ENCODE measurements at places on chromosomes 2 and 18.

DNA sequence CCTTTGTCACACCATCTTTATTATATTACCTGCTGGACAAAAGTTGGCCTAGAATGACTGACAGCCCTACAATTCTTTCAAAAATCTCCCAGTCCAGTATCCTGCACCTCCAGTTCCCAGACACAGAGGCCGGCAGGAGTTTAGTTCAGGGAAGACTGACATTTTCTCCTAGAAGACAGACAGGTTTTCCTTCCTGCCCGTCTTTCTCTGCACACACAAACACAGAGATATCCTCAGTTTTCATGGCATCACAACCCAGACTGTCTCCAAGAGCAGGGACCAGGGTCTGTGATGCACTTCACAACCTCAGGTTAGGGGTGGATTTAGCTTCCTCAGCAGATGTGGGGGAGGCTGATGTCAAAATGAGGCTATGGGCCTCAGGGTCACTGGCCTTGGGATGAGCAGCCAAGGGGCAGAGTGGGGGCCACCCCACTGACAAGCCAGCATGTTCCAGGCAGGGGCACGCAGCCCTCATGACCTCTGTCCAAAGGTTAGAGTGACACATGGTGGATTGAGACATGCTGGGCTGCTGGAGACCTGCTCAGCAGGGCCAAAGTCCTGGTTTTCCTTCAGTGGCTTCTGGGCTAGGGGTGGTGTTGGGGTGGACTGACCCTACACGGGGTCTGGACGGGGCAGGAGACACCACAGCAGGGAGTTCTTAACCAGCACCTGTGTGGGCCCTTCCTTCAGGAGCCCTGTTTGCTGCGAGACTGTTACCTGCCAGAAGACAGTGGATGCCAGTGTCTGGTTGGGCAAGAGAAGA is 70.5 kb downstream of the SFXN5 start:
- no peak for DNase-seq

DNA sequence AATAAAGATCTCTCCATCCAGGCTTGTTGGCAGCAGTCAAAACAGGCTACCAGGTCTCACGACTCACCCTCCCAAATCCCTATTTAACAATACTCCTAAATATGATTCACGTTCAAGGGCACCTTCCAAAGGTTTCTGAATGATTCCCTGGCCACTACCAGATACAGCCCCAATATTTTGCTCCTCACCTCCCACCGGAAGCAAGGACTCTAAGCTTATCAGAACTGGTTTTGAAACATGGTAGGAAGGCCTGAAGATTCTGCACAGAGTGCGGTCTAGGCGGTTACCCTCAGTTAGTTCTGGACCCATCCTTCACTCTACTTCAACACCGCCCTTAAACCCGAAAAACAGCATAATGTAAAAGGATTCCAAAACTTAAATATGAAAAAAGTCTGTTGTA is 5.2 kb downstream of the PPP4R1 start:
- no peak for DNase-seq

DNA sequence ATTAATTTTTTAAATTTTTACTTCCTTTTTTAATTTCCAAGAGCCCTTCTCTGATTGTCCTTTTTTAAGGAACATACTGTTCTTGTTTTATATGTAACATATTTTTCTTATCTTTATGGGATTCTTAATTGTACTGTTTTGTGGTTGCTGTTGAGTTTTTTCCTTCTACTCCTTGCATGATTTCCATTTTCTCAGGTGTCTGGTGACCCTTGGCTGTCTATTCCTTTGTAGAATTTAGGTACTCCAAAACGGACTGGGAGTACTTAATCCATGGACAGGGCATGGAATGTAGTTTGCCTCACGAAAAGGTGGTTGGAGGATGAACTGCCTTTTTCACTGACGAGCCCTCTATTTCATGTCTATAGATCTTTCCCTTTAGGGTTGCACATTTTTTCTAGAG is 26.6 kb downstream of the TWSG1 start:
- no peak for DNase-seq

GRCh38 chr18:8982416-8983183 is 119.9 kb upstream of the NDUFV2 start:
- DNase-seq = peak; percentile 7

DNA sequence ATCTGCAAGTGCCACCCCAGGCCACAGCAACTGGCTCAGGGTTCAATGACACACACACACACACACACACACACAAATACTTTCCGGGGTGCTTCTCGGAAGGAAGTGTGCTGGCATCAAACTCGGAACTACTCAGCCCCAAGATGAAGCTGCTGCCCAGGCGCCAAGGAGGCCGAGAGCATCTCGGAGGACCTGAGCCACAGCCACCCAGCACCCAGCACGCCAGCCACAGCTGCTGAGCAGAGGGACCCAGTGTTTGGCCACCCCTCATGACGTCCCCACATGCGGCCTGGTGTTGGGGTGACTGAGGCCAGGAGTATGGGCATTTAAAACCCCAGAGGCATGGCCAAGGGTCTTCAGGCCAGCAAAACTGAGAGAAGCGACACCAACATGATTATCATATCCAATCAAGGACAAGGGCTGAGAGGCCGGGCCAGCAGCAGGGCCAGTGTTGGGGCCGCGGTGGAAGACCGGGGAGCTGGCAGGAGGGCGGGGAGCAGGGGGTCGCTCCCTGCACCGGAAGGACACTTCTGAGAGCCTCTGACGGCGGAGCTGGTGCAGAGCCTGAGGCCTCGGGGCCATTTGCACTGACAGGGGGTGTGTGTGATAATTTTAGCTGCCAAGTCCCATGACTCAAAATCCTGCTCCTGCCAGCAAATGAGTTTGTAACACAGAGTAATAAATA is 61.8 kb downstream of the BIN1 start:
- no peak for DNase-seq

DNA sequence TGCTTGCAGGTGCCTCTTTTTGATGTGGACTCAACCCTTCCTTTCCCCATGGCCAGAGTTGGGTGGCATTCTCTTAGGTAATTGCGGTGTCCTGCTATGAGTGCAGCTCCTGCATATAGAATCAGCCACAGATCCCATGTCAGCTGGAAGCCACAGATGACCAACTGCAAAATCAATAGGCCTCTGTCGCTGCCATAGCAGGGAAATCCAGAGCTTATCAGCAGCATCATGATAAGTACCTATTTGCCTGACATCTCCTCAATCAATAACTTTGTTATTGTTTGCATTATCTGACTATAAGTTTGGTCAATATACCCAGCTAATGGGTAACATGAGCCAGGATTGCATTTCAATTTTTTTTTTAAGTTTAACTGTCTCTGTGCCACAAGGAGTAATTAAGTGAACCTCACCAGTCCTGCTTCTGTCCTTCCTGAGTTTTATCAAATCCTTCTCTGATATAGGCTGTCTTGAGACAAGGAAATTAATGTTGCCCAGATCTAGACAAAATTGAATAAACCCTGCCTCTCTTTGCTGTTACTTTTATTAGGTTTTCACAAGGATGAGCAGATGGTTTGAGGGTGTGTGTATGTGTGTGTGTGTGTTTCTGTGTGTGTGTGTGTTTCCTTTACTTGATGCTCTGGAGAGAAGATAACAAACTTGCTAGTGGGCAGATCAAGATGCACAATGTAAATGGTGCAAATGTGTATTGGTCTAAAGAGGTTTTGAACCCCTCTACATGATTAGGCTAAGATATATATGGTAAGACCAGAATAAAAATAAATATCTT is 59.6 kb upstream of the CREB1 start:
- DNase-seq = no peak

Data from AML-193 (cell line).